ENCODE measurements at places on chromosomes 2 and 18.

- no peak for DNase-seq
Measured at GRCh38 chr2:71282493-71282892, 49.1 kb upstream of the ZNF638 start.

GRCh38 chr2:37228788-37229187 is 2.6 kb downstream of the CEBPZ start:
- DNase-seq: no peak

- DNase-seq: no peak
Measured at GRCh38 chr2:164055623-164056022, 319.8 kb upstream of the FIGN start.

DNA sequence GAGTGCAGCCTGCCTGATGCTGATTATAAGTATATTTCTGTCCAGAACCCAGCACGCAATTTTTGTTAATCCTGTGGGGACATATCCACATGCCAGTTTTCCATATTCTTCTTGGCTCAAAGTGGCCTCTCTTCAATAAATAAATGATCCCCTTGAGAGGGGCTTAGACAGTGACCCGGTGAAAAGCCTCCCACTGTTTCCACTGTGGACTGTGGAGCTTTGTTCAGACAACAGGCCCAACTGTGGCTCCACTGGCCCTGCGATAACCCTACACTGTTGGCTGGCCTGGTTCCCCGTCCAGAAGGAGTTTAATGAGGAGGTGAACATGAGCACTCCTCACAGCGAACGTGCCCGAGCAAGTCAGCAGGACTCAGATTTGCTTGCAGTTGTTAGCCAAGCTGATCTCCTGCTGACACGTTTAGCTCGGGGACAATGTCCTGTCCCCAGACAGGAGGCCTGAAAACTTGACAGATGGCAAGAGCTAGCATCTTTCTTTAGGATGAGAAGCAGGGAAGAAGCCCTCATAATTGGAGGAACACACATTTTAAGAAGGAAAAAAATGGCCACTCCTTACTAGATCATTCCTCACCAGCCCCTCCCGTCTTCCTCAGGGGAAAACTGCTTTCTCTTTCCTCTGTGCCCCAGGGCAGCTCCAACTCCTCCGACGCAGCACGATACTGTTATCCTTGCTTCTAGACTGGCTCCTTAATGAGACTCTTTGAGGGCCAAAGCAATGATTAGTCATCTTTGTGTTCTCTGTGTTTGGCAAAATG is 20.0 kb upstream of the MTCL1 start:
- no peak for DNase-seq

DNA sequence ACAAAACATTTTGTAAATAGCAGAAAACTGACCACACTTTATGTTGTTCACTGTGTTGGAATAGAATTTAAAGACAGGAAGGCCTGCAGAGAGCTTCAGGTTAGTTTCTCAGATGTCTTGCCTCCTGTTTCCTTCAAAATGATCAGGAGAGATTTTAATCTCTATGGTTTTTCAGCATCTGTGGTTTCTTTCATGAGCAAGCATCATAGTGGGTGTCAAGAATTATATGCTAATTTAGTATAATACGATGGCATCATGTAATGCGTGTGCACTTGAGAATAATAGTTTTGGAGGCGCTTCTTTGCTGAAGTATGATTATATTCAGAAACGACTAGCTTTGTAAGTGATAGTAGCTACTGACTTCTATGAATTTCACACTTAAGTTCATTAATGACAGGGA is 149.9 kb downstream of the PLCL1 start:
- no peak for DNase-seq

- no peak for DNase-seq
Measured at GRCh38 chr2:120315367-120316033, 30.4 kb upstream of the INHBB start.

DNA sequence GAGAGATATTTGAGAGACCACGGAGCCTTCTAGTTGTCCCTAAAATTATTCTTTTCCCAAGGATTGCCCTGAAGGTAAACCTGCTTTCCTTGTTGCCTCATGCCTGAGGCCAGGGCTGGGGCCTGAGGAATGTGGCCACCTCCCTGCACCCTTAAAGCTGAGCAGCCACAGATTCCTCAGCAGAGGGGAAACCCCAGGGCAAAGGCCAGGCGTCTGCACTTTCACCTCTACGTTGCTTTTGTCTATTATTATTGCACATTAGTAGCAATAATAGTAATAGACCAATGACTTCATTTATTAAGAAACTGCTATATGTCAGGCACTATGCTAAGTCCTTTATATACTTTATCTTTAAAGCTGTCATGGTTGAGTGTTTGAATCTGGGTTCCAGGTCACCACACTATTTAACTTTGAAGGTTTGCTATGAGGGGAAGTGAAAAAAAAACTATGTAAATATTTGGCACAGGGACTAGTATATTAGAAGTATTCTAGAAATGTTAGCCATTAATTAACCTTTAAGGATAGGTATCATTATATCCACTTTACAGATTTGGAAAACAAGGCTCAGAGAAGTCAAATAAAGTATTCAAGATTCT is 104.2 kb downstream of the LRRC30 start:
- no peak for DNase-seq

GRCh38 chr2:7954234-7954633 is 727.6 kb upstream of the ID2 start:
- no peak for DNase-seq

DNA sequence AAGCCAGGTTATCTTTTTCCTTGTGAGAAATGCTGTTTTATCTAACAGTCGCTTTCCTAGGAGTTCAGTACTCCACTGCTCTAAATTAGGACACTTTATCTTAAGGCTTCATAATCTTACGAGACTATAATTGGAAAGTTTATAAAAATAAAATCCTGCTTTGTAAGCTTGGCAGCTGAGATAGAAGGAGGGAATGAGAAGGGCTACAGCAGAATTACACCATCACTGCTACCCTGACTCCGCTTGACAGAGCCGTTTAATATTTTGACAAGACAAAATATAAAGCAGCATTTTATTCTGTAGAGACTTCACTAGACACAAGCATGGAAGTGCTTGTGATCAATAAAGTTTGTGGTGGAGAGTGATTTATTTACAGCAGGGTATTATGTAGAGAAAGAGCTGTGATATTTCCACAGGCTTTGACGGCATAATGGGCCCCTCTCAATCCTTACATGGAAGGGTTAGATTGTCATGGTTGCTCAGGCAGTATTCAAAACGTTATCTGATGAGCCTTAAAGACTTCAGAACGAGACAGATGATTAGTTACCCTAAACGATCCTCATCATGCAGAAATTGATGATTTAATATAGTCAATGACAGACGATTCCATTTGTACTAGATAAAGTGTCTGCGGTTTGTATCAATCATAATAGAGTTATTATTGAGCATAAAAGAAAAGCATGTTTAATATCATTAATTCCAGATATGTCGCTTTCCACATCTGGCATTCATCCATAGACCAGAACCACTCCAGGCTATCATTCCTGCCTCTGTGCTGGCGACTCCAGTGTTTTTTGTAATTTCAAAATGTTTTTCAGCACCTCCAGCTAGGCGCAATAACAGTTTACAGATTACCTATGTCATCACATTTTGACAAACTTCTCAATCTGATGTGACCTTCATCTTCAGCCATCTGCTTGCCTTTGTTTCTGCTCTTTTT is 242.2 kb downstream of the FIGN start:
- DNase-seq: no peak

GRCh38 chr2:163417596-163418337 is 318.0 kb downstream of the FIGN start:
- no peak for DNase-seq

DNA sequence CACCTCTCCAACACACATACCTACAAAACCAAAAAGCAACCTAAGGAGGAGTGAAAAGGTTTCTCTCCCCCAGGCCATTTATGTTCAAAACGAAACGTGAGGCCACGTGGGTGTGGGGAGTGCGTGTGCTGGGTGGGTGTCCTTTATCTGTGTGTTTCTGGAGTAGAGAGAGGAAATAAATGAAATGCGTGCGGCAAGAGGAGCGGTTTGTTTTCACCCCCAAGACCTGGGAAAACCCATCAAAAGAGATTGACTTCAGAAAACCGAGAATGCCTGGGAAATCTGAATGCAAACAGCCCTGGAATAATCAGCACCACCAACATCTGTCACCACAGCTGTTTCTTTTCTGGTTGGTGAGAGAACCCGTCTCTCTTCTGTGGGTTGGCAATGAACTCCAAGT is 137.4 kb downstream of the INSIG2 start:
- no peak for DNase-seq

DNA sequence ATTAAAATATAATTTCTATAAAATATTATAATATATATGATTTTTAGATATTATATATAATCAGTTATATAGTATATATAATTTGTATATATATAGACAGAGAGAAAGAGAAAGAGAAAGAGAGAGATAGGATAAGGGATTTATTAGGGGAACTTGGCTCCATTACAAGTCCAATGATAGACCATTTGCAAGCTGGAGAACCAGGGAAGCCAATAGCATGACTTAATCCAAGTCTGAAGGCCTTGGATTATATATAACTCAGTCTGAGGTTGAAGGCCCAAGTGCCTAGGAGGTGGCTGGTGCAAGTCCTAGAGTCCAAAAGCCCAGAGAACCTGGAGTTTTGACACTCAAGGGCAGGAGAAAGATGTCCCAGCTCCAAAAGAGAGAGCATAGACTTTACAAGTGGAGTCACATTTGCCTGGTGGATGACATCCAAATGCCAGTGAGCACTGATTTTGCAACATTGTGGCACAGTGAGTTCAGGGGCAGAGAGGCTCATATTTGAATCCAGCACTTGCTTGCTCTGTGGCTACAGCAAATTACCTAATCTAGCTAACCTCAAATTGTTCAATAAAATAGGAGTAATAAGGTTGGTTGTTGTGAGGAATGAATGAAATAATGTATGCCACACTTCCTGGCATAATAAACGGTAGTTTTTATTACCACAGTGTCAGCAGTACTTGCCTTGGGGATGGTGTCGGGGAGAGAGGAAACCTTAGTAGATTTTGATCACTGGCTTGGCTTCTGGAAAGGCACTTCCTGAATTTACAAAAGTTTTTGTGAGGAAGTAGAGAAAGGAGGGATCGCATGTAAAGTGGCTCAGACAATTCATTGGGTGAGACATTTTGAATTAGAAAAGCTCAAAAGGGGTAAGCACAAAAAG is 69.6 kb upstream of the CD28 start:
- DNase-seq: no peak

DNA sequence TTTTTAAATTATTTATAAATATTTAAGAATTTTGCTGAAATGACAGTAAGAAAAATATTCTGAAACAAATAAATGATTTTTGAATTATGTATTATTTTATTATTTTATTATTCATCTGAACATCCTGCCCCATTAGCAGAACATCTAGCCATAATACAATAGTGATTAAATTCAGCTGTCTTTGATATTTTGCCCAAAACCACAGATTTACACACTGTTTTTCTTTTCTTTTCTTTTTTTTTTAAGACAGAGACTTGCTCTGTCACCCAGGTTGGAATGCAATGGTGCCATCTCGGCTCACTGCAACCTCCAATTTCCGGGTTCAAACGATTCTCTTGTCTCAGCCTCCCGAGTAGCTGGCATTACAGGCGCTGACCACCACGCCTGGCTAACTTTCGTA is 1.9 kb upstream of the SCYGR1 start:
- DNase-seq: no peak

GRCh38 chr18:79938196-79938595 is 13.3 kb downstream of the SLC66A2 start:
- no peak for DNase-seq

GRCh38 chr2:156474401-156474800 is 38.2 kb downstream of the GPD2 start:
- no peak for DNase-seq

DNA sequence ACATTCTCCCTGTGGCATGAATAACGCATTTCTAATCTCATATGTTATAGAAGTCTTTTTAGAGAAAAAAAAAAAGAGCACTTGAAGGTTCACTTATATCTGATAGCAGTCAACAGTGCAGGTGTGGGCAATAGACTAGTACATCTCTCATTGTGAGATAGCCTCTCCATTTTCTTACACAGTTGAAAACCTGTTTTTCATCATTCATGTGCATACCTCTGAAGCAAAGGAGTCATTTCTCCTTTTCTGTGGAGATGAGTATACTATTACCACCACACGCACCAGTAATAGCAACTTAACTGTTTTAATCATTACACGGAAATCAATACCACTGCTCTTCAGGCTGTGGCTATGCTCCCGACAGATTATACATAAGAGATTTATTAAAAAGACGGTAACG is 1653.3 kb upstream of the TMEFF2 start:
- no peak for DNase-seq

GRCh38 chr18:77168811-77169311 is 36.3 kb upstream of the MBP start:
- DNase-seq: no peak

DNA sequence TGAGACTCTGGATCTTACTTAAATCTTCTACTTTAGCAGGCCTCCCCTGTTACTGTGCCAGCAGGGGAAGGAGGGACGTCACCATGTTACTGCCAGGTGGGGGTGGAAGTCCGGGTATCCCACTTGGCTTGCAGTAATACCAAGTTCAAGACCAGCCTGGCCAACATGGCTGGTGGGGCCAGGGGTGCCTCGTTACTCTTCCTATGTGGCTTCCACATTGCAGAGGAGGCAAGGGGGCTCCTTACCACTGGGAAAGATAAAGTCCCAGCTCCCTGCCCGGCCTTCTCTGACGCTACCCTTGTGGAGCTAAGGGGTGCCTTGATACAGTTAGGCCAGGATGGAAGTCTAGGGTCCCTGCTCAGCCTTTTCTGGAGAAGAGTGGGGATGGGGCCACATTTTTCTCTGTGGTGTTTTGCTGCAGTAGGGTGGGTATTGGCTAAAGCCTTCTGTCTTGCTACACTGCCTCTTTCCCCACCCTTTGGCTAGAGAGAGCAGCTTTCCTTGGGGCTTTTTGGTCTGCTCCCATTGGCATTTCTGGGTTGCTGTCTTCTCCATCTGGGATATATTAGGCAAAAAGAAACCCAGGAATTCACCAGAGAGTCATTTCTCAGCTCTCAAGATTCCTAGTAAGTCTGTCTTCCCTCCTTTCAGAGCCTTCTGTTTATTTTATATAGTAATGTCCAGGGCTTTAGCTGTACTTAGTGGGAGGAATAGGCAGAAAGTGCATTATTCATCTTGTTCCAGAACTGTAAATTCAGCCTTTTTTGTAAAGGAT is 21.9 kb downstream of the ELMOD3 start:
- DNase-seq: no peak

GRCh38 chr2:175107146-175107545 is 60.9 kb downstream of the ATF2 start:
- DNase-seq: no peak

All from stimulated activated CD8-positive, alpha-beta memory T cell treated with anti-CD3 and anti-CD28 coated beads, Interleukin-4, amount 100 ng/mL, for 4 hours (primary cell).